Pulmonary artery endothelial cell (primary cell): ENCODE measurements at places on chromosomes 7 and 10. TPM values are rescaled to one million over a fixed set of nuclear protein-coding genes. Genes with fewer than 3 reads are reported as not detected.

The CNPY1 gene
- total RNA-seq = not detected in 2 replicates

The VCL gene
- total RNA-seq = 169 and 184 TPM in 2 replicates

The ZNF853 gene
- total RNA-seq = 0.39 and 0.79 TPM in 2 replicates

The GBX1 gene
- not detected in 2 replicates for total RNA-seq

The TCERG1L gene
- not detected in 2 replicates for total RNA-seq

- DNase-seq = no peak
Measured at GRCh38 chr7:18126281-18126680, 98.6 kb upstream of the PRPS1L1 start.

DNA sequence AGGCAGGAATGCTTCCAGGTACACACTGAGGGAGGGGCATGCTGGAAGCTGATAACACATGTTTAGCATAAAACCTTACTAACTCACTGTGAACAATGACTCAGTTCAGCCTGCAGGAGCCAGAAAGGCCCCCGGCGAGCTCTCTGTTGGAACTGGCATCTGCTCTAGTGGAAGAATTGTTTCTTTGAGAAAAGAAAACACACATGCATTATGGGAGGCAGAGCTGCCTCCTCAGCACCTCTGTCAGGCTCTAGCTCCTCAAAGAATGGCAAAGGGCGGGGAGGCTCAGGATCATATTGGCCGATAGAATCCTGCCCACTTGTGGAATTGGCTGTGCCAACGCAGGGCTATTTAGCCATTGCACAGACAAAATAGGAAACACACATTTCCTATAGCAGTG, 338.3 kb downstream of the CXCL12 start:
- peak; percentile 20 for DNase-seq

DNA sequence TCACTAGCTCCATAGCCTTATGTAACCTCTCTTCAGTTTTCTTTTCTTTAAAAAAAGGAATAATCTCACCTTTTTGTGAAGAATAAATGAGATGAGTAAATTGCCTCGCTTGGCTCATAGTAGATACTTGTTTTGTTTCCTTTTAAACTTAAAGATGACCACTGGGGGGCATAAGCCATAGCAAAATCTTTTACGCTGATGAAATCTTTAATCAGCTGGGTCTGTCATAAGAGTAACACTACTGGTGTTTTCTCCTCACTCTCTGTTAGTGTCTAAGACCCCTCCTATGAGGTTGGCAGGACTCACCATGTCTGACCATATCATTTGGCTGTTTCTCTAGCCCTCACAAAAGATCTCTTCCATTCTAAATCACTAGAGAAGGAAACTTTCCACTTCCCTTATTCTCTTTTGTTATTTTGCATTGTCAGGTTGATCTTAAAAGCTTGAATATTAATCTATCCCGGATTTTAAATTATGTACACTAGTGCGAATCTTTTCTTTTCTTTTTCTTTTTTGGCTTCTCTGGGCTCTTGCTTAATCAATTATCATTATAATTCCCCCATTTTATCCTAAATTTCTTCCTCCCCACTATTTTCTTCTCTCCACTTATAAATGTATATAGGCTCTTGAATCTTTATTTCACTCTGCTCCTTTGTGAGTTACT, 12.5 kb downstream of the STAG3 start:
- no peak for DNase-seq

GRCh38 chr10:63671317-63671937, 150.2 kb downstream of the REEP3 start:
- DNase-seq = peak; percentile 33

GRCh38 chr10:30911303-30911863, 120.3 kb downstream of the ZNF438 start:
- DNase-seq = no peak

DNA sequence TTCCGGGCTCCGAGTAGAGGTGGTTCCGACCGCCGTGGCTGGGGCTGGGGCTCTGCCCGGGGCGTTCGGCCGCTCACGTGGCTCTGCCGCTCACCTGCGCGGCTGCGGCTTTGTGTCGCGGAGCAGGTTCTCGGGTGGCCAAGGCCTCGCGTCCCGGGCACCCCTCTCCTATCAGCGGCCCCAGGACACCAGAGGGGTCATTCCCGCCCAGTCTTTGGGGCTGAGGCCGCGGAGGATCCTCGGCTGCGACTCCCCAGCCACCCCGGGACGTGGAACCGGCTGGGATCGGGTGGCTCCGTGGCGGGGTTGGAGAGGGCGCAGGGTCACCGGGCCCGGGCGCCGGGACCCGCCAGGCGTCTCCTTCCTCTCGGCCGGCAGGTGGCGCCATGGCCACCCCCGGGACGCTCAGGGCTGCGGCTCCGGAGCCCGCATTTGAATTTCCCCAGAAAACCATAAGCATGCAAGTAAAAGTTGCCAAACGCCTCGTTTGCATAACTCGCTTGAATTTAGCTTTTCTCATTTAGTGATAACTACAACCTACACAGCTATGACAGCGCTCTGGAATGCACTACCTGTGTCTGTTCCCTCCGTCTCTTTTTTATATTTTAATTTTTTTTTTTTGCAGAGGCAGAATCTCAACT, 1.2 kb downstream of the COL26A1 start:
- DNase-seq = no peak

DNA sequence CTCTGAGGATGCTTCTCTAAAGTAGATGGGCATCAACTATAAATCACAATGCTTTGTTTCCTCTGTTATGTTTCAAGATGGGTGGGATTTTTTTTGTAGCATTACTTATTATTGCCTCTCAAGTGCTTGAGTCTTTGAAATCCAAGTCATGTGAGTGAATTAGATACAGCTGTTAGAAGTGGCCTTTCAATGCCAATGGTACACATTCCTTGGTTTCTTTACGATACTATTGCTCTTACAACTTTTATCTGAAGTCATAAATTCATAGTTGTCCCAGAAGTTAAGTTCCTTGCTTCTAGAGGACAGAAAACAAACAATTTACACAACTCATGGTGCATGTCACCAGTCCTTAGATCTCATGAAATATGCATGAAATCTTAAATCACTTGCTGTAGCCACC, 15.5 kb downstream of the CFTR start:
- DNase-seq = no peak

DNA sequence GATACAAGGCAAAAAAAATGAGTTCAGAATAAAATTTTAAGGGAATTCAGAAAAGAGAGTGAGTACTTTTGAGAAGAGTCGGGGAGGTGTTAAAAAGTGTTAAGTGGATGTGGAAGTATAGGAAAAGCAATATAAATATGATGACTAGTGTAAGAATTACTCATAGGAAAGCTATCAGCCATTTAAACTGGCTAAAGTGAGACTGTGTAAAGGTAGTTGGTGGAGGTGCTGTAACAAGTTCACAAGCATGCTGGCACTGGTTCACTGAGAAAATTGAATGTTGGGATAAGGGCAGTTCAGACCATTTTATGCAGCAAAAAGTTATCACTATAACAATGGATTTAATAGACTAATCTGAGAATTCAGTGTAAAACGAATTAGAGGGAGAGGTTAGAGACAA, 179.0 kb upstream of the DKK1 start:
- DNase-seq = no peak

GRCh38 chr10:22984066-22984465, 56.2 kb downstream of the ARMC3 start:
- no peak for DNase-seq
